EL (cell line): ENCODE measurements at places on chromosomes 13 and 19.

DNA sequence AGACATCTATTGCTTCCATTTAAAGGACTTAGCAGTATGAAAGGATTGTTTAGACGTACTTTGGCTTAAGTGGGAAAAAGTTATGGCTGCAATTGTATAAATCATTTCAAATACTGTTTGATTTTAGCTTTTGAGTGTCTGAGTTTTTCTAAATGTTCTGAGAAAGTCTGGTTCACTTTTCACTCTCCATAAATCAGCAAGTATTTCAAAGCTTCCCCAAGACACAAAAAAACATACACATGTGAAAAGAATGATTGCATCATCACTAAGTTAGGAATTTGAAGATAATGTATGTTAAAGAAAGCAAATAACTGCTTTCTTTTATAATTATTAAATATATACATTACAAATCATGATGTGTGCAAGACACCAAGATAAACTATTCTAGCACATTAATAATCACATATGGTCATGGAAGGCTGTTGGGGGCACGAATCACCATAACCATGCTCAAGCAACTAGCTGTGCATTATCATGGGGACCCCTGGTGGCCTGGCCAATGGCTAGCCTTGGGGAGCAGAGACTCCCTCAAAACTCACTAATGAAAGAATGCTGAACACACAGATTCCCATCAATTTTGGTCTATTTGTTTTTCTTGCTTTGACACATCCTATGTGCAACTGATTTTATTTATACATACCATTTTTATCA is 111.1 kb downstream of the MIPEP start:
- DNase-seq = no peak

DNA sequence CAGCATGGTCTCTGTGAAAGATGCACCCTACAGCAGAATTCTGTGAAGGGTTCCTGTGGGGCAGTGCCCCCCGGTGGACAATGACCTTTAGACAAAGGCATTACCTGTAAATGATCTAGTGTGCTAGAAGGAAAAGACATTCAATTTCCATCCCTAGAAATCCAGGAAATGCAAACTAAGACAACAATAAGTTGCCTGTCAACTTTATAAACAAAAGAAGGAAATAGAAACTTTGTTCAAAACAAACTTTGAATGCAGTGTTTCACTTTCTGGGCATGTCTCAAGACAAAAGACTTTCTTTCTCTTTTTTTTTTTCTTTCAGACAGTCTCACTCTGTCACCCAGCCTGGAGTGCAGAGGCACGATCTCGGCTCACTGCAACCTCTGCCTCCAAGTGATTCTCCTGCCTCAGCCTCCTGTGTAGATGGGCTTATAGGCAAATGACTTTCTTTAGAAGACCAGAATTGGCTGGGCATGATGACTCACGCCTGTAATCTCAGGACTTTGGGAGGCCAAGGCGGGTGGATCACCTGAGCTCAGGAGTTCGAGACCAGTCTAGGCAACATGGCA is 15.5 kb downstream of the TEX101 start:
- peak; percentile 18 for DNase-seq

- DNase-seq = peak; percentile 74
Observed at GRCh38 chr19:48868114-48868886, at the start of gene PLEKHA4. Gene PLEKHA4, minus strand, starts transcription at chr19:48868617. Its CDS starts 997 bp downstream, at chr19:48867620.

- peak; percentile 80 for DNase-seq
Observed at GRCh38 chr19:2503521-2504109, 27.7 kb downstream of the GADD45B start.

DNA sequence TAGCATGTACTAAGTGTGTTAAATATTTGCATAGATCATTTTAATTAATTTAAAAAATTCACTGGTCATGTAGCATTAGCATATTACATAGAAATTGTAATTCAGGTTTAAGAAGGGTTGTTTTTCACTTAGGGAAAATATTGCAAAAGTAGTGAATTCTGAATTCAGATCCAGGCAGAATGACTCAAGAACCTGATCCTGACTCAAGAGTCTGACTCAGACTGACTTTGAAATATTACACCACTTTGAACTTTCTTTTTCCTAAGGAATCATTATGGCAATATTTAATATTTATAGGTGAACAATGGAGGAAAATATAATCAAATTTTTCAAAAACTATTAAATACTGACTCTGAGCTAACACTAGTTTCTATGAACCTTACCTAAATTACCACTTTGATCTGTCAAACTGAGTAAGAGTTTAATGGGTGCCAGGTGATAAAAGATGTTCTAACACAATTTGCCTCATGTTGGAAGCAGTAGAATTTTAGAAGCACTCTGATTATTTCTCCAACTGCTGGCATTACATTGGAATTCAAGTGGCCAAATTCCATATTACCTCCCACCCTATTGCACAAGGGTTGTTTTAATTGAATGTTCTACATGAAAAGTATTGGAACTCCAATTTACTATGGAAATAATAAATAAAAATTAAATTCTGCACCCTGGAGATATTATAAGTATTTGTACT is 261.6 kb downstream of the SLITRK1 start:
- peak; percentile 43 for DNase-seq

DNA sequence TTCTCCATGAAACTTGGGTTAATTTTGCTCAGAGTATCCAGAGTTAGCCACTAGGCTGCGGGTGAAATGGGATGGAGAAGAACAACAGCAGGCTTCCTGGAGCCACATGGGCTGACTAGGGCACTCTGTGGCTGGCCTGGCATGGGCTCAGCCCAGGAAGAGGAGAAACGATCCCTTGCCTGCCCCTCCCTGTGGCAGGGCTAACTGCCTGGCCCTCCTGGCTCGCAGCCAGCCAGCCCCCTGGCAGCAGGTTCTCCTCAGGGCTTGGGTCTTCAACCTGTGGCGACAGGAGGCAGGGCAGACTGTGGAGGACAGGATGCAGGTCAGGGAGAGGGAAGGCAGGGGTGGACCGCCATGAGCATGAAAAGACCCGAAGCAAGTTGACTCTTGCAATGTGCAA is 78.7 kb upstream of the GPR183 start:
- DNase-seq = no peak

- DNase-seq = no peak
Observed at GRCh38 chr13:34587576-34587975, 354.5 kb upstream of the NBEA start.

GRCh38 chr13:97880311-97880675 is 73.2 kb upstream of the IPO5 start:
- no peak for DNase-seq

GRCh38 chr19:12331211-12331941 is 2.1 kb downstream of the ZNF563 start:
- DNase-seq = no peak

GRCh38 chr19:23249911-23250649 is at the start of gene ZNF724:
Gene ZNF724, minus strand, starts transcription at chr19:23250394. Its CDS starts 152 bp downstream, at chr19:23250242.
- DNase-seq = peak; percentile 98

GRCh38 chr19:42433503-42434260 is 6.5 kb upstream of the LIPE start:
- peak; percentile 80 for DNase-seq

DNA sequence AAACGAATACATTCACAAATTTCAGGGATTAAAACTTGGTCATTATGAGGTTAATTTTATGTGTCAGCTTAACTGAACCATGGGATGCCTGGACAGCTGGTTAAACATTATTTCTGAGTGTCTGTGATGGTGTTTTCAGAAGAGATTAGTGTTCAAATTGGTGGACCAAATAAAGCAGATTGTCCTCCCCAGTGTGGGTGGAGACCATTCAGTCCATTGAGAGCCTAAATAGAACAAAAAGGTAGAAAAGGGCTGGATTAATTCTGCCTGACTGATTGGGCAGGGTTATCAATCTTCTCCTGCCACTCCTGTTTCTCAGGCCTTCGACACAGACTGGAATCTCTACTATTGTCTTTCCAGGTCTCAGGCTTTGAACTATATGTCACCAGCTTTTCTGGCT is 203.8 kb upstream of the SLITRK6 start:
- DNase-seq = no peak

DNA sequence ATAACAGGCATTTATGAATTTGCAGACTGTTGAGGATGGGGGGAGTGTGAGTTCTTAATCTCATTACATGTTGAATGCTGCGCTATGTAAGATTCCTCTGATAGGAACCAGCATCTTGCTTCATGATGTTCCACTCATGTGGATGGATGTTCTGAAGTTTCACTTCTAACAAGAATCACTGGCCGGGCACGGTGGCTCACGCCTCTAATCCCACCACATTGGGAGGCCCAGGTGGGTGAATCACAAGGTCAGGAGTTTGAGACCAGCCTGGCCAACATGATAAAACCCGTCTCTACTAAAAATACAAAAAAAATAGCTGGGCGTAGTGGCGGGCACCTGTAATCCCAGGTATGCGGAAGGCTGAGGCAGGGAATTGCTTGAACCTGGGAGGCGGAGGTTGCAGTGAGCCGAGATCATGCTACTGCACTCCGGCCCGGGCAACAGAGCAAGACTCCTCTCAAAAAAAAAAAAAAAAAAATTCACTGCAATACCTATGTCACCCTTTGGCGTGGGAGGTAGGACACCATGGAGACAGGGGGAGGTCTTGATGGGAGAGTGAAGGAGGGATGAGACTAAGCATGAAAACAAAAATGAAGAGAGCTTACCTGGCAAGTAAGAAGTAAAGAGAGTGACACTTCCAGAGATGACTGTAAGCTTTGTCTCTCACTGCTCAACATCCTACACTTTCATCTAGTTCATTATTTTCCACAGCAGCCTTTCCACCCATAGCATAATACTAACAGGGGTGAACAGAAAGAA is 133.0 kb downstream of the DCT start:
- DNase-seq = no peak

- no peak for DNase-seq
Observed at GRCh38 chr19:54439174-54439851, 9.7 kb upstream of the LENG8 start.

DNA sequence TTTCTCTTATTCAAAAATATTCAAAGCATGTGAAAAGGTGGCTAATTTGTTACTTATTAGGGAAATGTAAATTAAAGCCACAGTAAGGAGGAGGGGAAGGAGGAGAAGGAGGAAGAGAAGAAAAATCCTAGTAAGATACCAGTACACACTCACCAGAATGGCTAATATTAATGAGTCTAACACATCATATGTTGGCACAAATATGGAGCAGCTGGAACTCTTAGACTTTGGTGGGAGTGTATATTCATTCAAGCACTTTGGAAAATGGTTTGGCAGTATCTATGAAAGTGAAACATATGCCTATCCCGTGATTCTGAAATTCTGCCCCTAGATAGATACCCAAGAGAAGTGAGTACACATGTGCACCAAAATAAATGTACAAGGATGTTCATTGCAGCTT is 38.1 kb upstream of the RGCC start:
- no peak for DNase-seq

GRCh38 chr13:113916330-113916815 is 52.5 kb upstream of the GAS6 start:
- no peak for DNase-seq

- DNase-seq = peak; percentile 29
Observed at GRCh38 chr13:101289764-101290163, 126.5 kb downstream of the NALCN start.

DNA sequence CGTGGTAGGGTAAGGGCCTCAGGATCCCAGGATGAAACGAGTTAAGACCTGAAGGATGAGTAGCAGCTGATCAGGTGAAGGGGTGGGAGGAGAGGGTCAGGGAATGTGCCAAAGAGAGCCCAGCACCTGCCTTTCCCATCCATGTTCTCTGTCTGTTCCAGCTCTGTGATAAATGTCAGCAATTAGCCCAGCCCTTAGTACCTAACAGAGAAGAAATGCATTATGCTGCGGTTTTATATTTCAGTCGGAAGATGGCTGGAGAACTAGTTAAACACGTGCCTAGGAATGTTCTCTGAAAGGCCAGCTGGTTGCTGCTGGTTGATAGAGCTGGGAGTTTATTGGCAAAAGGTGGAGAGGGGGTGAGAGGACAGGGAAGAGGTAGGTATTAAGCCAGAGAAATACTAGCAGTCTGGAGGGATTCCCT is 268.2 kb downstream of the SHISA2 start:
- no peak for DNase-seq

DNA sequence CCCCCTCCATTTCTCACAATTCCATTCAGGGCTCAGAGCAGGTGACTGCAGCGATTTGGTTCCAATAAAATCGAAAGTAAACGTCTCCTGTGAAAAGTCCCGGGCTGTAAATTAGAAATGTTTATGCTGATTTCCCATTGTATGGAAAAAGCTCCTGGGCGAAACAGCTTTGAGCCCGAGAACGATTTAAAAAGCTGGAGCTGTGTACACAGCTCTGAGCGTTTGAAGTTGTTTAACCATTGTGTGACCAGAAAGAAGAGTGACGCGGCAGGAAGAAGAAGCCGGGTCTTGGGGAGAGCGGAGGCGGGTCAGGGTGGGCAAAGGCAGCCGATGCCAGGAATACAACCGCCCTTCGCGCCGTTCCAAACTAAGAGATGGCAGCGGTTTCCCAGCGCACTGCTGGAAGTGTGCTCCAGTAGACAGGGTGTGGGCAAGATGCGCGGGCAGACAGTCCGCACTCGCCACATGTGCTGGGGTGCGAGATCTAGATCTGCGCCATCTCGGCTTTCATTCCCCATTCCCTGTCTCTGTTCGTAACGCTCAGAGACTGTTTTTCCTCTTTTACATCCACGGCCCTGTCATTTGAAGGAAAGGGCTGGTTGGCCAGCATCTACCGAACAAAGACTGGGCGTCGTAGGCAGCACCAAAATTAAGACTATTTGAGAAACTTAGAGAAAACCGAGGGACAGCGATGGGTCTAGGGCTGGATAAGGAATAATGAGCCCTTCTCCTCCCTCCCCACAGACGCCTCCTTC is 960 bp upstream of the GSX1 start:
- no peak for DNase-seq

- no peak for DNase-seq
Observed at GRCh38 chr13:73664851-73665250, 469.4 kb downstream of the KLF12 start.

- no peak for DNase-seq
Observed at GRCh38 chr13:33541456-33541855, 255.9 kb upstream of the STARD13 start.

DNA sequence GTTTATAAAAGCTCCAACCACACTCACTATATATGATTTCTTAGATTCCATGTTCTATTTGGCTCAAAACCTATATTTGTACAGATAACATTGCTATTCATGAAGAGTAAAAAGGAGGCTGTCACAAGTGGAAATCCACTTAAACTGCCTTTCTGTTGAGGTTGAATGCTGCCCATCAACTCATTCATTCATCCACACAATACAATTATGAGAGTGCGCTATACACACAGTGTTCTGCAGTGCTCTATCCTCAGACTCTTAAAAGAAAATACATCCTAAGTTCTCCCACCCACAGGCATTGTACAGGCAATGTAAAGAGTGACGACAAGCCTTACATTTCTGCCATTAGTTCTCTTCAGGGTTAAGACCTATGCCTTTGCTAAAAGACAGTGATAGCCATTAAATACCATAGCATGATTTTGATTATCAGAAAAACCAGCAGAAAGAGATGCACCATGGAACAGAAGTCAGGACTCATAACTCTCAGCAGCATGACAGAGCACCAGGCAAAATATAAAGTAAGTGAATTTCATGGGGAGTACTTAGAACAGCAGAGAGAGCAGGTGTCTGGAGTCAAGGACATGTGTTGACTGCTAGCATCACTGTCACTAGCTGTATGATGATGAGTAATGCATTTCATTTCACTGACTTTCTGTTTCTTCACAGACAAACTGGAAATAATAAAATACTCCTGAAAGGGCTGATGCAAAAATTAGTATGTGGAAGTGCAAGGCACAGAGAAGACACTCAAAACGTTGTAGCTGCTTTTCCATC is 218.0 kb downstream of the RBM26 start:
- no peak for DNase-seq
